ENCODE measurements at places on chromosomes 1 and 21. TPM values are rescaled to one million over a fixed set of nuclear protein-coding genes. Genes with fewer than 3 reads are reported as not detected.

Gene DIO1
- total RNA-seq: not detected

Gene CLDN8
- not detected for total RNA-seq

Gene RNU1-1
- 1,003 TPM for total RNA-seq

Gene PRR9
- not detected for total RNA-seq

Gene SPRR3
- not detected for total RNA-seq
